NCI-H2107 (cell line): ENCODE measurements at places on chromosomes 3 and 15.
A peak's percentile ranks its signal among the peaks of the same experiment; 100 is the strongest.

- peak; percentile 18 for DNase-seq
Observed at GRCh38 chr3:129824926-129825541, 68.5 kb downstream of the TMCC1 start.

GRCh38 chr3:111571907-111572460 lies 23.2 kb downstream of the ZBED2 start:
- no peak for DNase-seq

- no peak for DNase-seq
Observed at GRCh38 chr3:42778644-42779043, 5.6 kb upstream of the CCDC13 start.

DNA sequence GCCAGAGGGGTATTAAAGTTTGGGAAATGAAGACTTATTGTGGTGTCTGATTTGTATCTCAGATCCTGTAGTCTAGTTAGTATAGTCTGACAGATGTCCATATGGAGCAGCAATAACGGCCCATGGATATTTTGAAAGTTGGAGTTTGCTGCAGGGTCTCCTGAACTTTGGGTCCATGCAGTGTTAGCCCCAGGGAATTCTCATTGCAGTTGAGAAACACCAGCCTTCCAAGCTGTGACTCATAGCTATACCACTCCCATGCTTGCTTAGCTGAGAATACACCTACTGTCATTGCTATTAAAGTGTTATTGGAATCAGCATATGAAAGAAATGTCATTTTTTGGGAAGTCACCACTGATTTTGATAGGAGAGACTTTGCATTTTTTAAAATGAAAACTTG lies 29.2 kb downstream of the TMOD2 start:
- DNase-seq, result no peak

DNA sequence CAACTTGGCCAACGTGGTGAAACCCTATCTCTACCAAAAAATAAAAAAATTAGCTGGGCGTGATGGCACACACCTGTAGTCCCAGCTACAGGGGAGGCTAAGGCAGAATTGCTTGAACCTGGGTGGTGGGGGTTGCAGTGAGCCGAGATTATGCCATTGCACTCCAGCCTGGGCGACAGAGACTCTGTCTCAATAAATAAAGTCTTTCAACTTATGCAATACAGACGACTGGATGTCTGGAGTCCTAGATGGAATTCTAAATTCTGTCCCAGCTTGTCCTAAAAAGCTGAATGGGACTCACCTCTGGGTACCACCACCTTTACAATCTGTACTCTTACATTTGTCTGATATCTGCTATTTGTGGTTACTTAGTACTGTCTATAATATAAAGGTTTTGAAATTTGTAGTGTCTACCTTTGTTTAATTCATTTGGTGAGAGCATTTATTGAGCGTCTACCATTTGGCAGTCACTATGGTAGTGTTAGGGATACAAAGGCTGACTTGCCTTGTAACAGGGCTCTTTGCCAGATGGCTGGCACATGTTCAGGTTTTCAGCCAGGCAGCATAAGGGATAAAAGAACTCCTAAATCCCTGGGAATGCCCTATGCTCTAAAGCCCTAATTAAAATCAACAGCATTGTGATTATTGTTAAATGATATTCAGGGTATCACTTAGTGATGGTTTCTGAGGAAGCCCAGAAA lies 7.2 kb upstream of the ZNF609 start:
- DNase-seq, result no peak

DNA sequence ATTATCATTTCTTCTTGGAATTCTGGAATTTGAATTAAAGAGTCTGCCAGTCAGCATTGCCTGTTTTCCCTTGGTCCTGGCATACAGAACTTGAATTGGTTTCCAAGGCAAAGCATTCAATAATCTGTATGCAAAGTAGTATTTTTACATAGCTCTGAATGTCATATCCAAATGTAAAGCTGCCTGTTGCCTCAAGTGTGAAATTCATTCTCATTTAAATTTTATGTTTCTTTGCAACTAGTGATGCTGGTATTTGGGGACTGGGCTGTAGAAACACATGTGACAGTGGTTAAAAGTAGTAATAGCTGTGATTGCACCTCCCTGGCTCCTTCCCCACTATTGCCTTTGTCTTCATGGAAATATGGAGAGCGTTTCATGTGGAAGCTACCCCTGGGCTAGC lies 743.9 kb upstream of the GOLIM4 start:
- DNase-seq, result no peak

GRCh38 chr3:193704431-193704830 lies 111.4 kb downstream of the OPA1 start:
- no peak for DNase-seq

DNA sequence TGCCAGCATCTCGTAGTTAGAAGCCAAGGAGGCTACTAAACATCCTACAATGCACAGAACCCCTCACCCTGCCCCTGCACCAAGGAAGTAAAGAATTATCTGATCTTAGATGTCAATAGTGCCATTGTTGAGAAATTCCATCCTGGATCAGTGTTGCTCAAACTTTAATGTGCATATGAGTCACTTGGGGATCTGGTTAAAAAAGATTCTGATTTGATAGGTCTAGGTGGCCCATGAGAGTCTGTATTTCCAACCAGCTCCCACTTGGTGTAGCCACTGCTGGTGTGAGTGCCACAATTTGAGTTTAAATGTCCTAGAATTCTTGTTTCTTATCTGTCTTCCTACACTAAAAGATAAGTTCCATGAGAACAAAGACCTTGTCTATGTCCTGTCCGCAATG lies 43.7 kb downstream of the TMEM45A start:
- no peak for DNase-seq

GRCh38 chr3:100798012-100798411 lies 88.7 kb downstream of the TFG start:
- no peak for DNase-seq
